Fibroblast of skin of right quadriceps (primary cell): ENCODE measurements at places on chromosomes 1 and 21.

- DNase-seq: no peak
Observed at GRCh38 chr1:21922090-21923013, 14.8 kb downstream of the HSPG2 start.

DNA sequence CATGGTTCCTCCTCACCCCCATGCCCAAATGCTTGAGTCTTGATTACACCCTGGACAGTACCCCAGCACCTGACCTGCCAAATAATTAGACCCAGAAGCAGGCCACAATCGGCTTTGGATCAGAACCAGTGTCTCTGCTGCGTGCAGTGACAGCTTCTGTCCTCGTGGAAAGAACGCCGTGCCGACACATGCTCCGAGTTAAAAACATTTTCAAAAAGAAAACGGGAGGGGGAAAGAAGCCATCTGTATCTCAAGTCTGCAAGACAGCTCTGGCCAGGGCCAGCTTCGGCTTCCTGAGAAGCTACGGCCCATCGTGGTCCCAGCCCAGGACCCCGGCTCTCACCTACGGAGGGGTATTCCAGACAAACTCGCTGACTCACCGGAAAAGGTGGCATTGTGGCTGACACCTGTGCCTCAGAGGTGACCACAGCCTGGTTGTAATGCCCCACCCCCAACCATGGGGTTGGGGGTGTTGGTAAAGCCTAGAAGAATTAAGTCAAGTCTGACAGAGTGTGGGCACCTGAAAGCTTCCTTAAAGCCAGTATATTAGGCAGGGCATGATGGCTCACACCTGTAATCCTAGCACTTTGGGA is 25.8 kb downstream of the SSBP3 start:
- DNase-seq: no peak

- DNase-seq: peak; percentile 45
Observed at GRCh38 chr21:27631471-27631870, 664.6 kb upstream of the ADAMTS5 start.

- peak; percentile 4 for DNase-seq
Observed at GRCh38 chr1:159786966-159787365, 6.2 kb downstream of the DUSP23 start.
